ENCODE measurements at places on chromosomes 11 and 22. TPM values are rescaled to one million over a fixed set of nuclear protein-coding genes. Genes with fewer than 3 reads are reported as not detected.

DNA sequence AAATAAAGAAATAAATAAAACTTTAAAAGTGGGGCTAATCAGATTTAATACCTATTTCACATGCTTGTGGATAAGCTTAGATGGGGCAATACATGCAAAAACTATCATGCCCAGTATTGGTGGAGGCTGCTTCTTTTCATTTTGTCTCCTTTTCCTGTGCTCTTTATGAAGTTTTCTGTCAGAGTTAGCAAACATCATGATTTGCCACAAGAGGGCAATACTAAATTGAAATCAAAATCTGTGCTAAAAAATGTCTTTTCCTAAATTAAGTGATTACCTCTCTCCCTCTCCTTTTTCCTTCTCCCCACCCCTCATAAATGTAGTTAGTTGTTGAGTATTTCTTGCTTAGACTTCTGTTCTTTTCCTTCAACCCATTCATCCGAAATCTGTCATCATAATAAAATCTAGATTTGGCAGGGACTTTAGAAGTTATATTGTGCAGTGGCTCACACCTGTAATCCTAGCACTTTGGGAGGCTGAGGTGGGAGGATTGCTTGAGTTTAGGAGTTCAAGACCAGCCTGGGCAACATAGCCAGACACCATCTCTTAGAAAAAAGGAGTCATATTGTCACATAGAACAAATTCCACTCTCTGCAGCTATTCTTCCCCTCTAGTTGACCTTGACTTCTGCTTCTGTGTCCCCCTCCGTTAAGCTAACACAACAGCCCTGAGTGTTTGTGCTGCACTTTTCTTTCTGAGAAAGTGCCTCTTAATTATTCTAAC is 4.7 kb upstream of the ARHGAP42 start:
- no peak for DNase-seq

DNA sequence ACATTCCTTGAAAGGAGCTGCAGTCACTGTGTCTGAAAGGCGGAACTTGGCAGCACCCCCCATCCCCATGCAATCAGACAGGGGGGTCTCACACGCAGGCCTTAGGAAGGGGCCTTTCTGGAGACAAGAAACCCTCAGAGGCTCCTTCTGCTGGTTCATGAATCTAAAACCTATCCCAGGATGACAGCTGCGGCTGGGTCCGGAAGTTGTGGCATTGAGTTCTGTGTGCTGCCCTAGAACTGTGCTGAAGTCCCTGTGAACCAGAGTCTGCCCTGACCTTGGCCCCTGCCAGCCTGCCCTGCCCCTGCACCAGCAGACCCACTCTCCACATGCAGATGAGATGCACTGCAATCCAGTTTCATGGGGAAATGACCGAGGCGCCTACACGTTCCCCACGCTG is 268.0 kb downstream of the CTTN start:
- no peak for DNase-seq

DNA sequence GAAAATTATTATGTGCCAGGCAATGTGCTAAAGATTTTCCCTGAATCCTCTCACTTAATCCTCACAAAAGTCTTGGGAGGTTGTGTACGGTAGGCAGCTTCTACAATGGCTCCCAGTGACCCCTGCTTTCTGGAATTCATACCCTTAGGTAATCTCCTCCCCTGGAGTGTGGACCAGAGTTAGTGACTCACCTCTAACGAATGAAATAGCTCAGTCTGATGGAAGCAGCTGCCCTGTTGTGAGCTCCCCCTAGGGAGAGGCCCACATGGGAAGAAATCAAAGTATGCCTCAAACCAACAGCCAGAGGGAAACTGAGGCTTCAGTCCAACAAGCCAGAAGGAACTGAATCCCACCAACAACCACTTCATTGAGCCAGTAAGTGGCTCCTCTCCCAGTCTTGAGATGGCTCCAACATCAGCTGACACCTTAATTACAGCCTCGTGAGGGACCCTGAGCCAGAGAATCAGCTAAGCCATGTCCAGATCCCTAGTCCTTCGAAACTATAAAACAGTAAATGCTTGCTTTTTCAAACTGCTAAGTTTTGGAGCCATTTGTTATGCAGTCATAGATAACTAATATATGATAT is 98.9 kb upstream of the ISX start:
- DNase-seq, result no peak

DNA sequence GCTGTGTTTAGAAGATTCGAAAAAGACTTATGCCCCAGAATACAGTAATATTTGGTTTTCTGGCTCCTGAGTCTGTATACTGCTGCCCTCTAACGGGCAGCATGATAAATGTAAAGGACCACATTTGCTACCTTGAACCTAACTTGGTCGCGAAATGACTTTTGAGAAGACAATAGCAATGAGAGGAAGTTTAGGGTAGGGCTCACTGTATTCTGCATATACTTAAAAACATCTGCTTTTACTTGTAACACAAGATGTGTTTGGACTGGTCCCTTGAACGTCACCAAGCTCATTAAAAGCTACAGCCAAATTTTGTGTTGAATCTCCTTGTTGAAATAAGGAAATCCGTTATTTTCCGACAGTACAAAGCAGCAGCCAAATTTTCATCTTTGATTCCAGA is 309.1 kb downstream of the SWAP70 start:
- DNase-seq, result peak; percentile 57

DNA sequence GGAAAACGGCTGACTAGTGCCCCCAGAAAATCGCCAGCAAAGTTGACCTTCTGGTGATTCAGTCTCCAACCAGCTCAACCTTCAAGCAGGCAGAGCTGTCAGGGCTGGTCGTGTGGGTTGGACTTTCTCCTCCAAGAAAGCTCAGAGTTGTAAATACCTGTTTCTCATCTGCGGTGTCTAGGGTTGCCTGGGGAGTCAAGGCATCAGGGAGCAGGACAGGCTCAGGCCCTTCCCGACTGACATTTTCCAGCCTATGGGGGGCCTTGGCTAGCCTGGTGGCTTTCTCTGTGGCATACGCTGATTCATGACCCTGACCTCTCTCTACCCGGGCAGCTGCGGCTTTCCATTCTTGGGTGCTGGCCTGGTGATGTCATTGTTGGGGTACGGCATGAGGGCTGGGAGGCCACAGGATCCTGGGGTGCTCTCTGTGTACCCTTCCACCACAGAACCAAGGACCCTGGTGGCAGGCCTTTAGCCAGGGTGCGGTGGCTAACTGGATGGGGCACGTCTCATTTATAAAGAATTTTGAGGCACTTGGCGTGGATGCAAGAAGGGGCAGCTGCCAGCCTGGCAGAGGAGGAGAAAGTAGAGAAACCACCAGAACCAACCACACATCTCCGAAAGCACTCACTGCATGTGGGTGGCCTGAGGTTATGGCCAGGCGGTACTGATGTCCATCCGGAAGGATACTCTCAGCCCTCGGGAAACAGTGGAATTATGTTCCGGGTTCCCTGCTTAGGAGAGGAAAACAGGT is 64.9 kb downstream of the BCR start:
- peak; percentile 63 for DNase-seq

The CALCA gene
- not detected for total RNA-seq

DNA sequence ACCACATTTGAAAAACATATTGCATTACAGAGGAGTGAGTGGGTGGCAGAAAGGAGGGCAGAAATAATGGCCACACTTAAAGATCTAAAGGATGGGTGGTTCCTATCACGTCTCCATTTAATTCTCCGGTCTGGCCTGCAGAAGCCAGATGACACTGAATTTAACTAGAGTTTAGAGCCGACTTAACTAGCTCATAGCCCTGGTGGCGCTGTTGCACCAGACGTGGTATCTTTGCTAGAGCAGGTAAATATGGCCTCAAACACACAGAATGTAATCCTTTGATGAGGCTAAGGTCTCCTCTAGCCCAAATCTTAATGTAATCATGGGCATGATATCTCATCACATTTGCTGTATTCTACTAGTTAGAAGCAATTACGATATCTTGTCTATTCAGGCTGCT is 51.5 kb upstream of the GAL start:
- DNase-seq, result peak; percentile 82

The FAM180B gene
- not detected for total RNA-seq

DNA sequence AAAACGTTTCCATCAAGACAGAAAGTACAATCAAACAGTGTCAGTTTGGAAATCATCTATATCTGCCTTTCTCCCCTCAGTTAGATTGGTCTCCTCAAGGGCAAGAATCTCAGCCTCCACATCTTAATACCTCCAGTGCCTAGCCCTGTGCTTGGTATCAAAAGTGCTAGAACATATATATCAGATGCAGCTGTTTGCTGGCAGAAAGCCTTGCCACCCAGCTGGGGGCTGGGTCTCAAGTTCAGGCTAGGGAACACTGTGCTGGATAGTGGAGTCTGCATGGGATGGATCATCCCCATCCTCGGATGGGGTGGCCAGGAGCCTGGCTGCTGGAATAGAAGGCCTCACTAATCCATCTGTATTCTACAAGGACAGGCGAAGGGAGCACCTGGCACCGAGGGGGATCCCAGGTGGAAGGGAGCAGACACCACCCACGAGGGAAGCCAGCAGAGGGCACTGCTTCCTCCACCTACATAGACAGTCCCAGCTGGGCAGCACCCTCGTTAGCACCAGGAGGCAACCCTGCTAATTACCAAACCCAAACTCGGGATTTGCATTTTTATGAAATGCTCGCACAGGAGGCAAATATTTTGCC is 602.2 kb downstream of the BUD13 start:
- peak; percentile 25 for DNase-seq

The KIF18A gene
- total RNA-seq, result 22.5 TPM

The BDNF gene
- total RNA-seq, result 0.04 TPM

- DNase-seq, result no peak
Observed at GRCh38 chr11:19116276-19116970, 545 bp upstream of the ZDHHC13 start.

DNA sequence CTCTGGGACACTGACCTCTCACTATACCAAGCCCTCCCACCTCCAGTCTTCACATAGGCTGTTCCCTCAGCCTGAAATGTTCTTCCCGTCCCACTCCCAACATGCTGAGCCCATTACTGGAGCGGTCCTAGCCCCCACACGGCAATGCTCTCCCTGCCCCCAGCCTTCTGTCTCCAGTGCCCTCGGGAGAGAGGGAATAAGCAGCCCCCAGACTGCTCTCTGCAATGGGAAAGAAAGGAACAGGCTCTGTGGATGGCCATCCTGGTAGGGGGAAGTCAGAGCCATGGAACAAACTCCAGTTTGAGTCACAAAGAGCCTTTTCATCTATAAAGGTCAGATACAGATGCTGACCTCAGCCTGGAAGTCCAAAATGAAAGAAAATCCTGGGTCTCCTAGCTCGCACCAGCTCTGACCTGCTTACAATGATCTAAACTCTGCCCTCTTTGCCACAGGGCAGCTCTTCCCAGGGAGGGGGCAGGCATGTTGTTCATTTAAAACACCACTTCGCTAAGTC is 62.6 kb downstream of the FLRT1 start:
- DNase-seq, result no peak

The SYCE3 gene
- total RNA-seq, result not detected

DNA sequence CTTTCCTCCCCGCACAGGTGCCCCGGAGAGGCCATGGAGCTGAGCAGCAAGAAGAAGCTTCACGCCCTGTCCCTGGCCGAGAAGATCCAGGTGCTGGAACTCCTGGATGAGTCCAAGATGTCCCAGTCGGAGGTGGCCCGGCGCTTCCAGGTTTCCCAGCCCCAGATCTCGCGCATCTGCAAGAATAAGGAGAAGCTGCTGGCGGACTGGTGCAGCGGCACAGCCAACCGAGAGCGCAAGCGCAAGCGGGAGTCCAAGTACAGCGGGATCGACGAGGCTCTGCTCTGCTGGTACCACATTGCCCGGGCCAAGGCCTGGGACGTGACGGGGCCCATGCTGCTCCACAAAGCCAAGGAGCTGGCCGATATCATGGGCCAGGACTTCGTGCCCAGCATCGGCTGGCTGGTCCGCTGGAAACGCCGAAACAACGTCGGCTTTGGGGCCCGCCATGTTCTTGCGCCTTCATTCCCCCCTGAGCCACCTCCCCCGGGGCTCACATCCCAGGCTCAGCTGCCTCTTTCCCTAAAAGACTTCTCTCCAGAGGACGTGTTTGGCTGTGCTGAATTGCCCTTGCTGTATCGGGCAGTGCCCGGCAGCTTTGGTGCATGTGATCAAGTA is 1.3 kb downstream of the TIGD3 start:
- no peak for DNase-seq

GRCh38 chr11:76025068-76025467 is 181.2 kb downstream of the WNT11 start:
- no peak for DNase-seq

DNA sequence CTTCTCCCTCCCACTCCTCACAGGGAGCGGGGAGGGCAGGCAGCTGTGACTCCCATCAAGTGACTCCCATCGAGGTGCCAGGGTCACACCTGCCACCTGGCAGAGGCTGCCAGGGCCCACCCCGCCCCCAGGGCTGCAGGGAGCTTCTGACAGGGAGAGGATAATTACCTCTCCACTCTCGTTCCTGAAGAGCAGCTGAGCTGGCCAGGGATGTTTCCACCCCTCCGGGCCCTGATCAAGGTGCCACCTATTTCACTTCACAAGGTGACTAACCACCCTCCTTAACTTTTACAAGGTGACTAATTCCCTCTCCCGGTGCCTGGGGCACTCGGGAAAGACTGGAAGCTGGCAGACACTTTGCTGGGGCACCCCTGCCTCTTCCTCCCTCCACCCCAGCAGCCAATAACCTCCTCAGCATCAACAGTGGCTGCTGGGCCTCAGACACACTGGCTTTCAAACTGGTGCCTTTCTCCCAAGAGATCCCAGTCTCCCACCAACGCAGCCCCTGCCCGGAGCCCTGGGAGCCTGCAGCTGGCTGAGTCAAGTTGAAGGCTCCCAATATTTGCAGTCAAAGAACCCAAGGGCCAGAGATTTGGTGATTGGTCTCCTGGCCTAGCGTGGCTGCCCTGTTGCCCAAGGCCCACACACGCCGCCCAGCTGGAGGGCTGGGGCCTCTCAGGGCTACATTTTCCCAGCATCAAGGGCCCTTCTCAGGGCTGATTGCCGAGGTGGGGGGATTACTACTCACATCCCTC is 22.0 kb upstream of the MYRF start:
- DNase-seq, result no peak

The BSCL2 gene
- total RNA-seq, result 37.0 TPM

The NCF4 gene
- total RNA-seq, result 0.56 TPM

DNA sequence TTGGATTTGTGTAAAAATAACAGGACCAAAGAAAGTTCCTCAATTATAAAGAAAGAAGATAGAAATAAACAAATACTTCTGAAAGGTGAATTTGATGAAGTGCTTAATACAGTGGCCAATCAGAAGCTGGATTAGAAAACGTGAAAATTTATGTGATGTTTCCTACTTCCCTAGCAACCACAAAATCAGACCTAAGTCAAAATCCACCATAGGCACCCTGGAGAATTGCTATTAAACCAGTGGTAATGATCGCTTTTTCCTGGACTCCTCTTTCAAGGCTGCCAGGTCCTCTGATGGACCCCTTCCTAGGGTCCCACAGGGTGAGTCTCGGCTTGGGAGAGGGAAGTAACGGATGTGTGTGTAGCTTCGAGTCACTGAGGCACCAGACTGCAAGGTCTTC is 9.6 kb downstream of the WT1 start:
- DNase-seq, result no peak

GRCh38 chr11:19450282-19450681 is 209.5 kb upstream of the E2F8 start:
- no peak for DNase-seq

- no peak for DNase-seq
Observed at GRCh38 chr22:36727927-36728488, 24.5 kb upstream of the CACNG2 start.
